HEK293T (cell line): ENCODE measurements at places on chromosomes 6 and 20.
A peak's percentile ranks its signal among the peaks of the same experiment; 100 is the strongest.

DNA sequence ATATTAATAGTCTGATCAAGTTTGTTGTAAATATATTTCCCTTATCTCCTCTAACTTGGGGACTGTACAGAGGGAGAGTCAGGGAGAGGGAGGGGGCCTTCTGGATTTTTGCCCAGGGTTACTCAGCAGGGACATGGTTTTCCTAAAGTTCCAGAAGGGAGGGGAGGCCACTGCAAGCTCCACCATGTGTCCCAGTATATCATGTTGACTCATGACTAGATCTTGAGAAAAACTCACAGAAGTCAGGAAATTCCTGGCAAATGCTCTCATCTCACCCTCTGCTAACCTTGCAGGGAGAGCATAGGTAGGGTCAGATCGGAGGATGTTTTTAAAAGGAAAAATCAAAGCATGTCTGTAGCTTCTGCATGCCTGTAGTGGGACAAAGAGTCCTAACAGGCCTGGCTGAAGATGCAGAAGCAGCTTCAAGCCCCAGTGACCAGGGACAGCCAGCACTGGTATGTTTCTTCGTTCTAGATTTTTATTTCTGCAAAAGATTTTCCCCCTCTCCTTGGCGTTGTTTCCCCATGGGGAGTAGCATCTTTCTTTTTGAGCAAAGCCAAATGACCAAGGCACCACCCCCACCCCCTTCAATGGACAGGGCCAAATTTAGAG lies 272.9 kb upstream of the SUPT3H start:
- DNase-seq, result no peak

GRCh38 chr6:12709116-12709515 lies 7.5 kb upstream of the PHACTR1 start:
- DNase-seq, result no peak

DNA sequence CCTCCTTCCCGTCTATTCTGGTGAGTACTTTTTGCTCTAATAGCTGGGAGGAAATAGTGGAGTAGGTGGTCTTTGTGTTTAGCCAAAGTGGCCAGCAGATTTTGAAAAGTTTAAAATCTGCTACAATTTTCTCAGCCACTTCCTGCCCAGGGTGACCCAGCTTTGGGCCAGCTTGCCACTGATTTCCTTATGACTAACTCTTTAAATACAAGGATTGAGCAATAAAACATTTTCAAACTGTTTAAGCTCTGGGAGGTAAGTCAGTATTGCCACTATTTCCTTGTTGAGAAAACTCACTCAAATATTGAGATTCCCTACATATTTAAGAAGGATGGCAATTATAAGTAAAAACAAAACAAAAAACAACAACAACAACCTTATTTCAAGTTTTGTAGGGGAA lies 54.5 kb downstream of the TRMT11 start:
- DNase-seq, result no peak

GRCh38 chr6:53614676-53615075 lies 50.9 kb downstream of the KLHL31 start:
- no peak for DNase-seq

GRCh38 chr6:44202332-44202971 lies 14.3 kb upstream of the MYMX start:
- DNase-seq, result no peak

- no peak for DNase-seq
These were observed 124.8 kb downstream of the INSM1 start for GRCh38 chr20:20492521-20493332.

GRCh38 chr6:52000064-52000463 lies 87.3 kb downstream of the PKHD1 start:
- no peak for DNase-seq

- DNase-seq, result peak; percentile 89
These were observed 50.5 kb downstream of the EBF4 start for GRCh38 chr20:2742934-2743559.
